HuH-7.5 (cell line): ENCODE measurements at places on chromosomes 5 and 9.

GRCh38 chr5:32193591-32193990, 19.5 kb upstream of the GOLPH3 start:
- DNase-seq = no peak

DNA sequence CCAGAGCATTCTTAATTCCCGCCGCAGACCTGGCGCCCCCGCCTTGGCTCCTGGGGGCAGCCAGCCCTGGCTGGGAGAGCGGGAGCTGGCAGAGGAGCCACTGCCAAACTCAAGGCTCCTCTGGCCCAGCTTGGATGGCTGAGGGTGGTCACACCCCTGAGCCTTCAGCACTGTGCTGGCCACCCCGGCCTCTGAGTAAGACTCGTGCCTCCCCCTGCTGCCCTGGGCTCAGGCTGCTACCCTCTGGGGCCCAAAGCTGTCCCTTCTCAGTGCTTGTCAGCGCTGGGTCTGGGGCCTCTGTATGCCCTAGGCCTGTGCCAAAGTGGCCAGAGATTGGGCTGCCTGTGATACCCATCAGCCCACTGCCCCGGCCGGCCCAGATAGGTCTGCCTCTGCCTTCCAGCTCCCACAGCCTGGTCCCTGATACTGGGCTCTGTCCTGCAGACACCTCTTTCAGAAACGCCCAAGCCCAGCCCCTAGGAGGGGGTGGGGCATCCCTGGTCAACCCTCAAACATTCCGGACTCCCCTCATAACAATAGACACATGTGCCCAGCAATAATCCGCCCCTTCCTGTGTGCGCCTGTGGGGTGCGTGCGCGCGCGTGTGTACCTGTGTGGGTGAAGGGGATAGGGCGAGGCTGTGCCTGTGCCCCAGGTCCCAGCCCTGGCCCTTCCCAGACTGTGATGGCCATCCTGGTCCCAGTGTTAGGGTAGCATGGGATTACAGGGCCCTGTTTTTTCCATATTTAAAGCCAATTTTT, 4.4 kb upstream of the PRR7 start:
- DNase-seq = no peak

GRCh38 chr9:133959171-133959570, 33.0 kb downstream of the VAV2 start:
- no peak for DNase-seq

GRCh38 chr9:93024986-93025630, 33.4 kb upstream of the SUSD3 start:
- no peak for DNase-seq

- no peak for DNase-seq
These were observed 453.0 kb downstream of the EFNA5 start for GRCh38 chr5:107217721-107218130.

GRCh38 chr5:6256901-6257300, 121.4 kb downstream of the MED10 start:
- no peak for DNase-seq

DNA sequence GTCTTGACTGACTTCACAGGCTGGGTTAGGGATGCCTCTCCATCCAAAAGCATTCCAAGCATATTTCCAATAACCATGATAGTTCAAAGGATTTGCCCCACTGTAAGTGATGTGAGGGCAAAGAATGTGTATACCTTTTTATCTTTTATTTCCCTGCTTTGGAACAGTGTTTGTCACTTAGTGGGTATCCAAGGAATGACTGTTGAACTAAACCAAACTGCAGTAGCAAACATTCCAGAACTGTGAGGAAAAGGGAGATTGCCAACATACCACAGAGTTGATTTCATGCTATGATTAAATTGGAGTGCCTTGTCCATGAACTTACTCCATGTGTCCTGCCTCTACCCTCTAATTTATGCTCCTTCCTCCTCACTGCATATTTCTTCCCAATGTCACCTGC, 400.0 kb downstream of the KIAA0825 start:
- DNase-seq = no peak

DNA sequence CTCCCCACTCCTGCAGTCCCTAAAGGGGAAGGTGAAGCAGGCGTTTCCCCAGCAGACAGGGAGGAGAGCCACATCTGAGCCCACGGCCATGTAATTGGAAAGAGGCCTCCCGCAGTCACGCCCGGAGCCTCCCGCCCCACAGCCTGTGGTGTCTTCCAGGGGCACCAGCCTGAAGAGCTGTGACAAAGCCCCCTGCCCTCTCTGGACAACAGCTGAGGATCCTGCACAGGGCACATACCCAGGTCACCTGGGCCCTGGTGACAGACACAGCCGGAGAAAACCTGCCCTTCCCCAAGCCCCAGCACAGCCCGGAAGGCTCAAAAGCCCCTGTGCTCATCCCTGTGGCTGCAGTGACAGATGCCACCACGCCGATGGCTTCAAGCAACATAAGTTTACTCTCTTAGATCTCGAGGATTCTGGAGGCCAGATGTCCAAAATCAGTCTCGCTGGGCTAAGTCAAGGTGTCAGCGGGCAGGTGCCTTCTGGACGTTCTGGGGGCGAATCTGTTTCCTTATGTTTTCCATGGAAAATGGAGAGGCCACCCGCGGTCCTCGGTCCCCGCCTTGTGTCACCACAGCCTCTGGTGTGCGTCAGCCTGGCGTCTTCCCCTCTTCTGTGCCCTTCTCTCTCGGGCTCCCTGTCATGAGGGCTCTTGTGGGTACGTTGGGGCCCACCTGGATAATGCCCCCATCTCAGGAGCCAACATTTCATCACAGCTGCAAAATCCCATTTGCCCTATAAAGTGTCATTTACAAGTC, 71.5 kb downstream of the PSMB7 start:
- no peak for DNase-seq

DNA sequence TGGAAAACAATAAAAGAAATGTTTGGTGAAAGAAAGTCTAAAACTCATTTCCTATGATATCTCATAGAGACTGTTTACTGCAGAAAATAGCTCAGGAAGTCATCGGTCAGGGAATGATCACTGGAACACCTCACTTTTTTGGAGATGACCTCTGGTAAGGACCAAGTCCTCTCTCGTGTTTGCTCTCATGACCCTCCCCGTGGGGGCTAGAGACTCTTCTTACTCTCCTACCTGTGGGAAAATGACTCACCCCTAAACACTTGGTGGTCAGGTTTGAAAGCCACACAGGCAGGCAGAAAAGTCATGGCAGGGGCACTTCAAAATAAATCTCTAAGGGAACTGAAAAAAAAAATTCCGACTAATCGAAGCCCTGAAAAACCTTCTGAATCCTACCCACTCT, 48.2 kb downstream of the FAM240B start:
- no peak for DNase-seq

DNA sequence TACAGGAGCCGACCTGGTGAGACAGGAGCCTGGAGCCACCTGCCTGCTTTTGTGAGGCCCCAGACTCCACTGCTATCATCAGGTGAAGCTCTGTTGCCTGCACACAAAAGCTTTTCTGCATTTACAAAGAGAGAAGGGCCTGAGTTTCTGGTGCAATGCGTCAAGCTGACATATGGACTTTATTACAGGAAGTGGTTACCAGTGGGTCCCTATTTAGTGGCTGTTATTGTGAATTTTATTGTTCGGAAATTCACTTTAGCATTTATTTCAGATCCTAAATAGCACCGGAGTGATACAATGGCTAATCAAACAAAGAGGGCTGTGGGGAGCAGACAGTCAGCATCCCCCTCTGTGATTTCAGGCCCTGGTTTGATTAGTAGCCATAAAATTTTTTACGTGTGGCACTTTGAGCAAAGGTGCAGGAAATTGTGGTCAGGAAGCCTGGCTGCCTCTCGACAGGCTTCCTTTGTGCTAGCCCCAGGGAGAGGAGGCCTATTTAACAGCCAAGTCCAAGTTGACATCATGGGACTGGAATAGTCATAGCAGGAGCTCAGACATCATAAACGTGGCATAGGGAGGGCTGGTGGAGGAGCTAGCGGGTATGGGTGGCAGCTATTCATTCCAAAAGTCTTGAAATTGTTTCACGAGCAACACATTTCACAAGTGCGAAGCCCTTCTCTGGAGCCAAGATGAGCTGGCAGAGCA, 8.4 kb downstream of the TGFBI start:
- DNase-seq = no peak

- no peak for DNase-seq
These were observed 161.2 kb downstream of the RGS3 start for GRCh38 chr9:113624721-113625120.
